Breast epithelium (tissue), 4 donors: ENCODE measurements at places on chromosomes 6 and 20. TPM values are rescaled to one million over a fixed set of nuclear protein-coding genes. Genes with fewer than 3 reads are reported as not detected.

DNA sequence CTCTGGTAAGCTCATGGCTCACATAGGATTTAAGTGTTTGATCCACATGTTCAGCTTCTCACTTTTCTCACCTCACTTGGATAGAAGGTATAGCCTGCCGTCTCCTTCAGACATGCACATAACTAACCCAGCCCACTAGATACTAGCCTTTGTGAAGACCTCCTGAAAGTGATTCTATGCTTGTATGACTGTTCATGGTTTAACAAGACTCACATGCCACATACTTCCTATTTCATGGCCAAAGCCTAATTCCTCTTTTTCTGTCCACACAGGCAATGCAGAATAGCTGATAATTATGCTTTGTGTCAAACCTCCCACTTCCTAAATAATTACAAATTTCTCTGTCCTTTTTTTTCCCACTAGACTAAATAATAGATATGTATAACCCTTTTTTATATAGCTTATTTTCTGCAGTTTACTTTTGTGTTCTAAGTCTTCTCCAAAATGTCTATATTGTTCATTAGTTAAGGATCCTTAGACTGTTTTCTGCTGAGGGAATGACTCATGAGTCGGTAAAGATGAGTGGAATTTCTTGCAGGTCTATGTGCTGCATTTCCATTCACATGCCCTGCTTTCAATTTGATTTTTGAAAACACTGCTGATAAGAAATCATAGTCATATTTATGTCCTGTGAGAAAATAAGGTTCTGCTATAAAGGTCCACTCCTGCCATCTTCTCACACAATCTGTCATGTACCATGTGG, 43.0 kb downstream of the HDDC2 start:
- DNase-seq: no peak

DNA sequence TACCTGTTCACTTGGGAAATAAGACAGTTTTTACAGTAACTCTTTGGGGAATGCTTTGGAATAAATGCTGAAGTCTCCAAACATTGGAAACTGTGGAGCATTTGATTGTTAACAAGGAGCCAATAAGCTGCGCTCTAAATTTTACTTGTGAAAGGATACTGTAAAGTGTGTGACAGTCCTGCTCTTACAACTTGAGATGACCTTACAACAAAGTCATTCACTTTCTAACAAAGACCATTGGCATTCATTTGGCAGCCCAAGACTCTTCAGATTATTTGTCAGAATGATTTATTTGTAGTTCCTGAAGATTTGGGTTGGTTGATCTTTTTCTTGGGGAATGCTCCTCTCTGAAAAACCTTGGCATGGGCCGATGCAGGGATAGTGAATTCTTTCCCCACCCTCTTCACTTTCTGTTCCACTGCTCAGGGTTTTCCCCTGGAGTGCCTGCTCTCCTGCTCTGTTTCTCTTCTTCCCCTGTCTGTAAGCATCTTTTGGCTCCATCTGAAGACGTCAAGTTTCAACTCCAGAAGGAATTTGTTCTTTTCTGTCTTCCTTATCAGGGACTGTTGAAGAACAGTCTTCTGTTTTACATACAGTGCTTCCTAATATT, 116.4 kb downstream of the AKAP7 start:
- no peak for DNase-seq

DNA sequence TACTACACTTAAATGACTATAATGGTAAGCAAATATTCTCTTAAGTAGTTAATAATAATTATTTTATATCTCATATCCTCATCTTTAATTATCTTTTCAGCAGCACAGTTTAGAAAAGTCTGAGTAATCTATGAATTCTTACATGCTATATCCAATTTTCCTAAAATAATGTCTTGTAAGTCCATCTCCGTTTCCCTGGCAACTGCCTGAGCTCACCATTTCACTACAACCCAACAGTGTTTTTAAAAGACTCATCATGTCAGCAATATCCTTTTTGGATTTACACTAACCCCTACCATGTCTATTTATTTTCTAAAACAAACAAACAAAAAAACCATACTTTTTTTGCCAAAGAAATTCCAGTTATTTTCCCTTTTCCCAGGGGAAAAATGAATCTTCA, 859.6 kb downstream of the EYS start:
- DNase-seq: no peak

DNA sequence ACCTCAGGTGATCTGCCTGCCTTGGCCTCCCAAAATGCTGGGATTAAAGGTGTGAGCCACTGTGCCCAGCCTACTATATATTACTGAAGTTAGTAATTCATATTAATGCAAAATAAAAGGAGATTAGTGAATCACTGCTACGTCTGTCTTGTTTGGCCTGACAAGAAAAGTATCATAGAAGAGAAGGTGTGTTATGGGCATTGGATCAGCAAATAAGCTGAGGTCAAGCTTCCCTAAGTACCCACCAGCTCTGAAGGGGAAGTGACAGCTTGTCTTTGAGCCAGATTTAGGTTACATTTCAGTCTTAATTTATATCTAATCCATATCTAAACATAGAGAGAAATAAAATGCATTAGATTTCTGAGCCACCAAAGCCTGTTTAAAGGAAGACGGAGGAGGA, 7.1 kb downstream of the SGK1 start:
- no peak for DNase-seq

- DNase-seq: no peak
Observed at GRCh38 chr20:576156-576555, 32.6 kb upstream of the CSNK2A1 start.

- no peak for DNase-seq
Observed at GRCh38 chr6:128111096-128111495, 210.2 kb upstream of the THEMIS start.

GRCh38 chr20:49386848-49387580, 95.5 kb downstream of the KCNB1 start:
- DNase-seq: no peak

- DNase-seq: no peak
Observed at GRCh38 chr6:140833408-140833807, 1299.3 kb upstream of the GJE1 start.

DNA sequence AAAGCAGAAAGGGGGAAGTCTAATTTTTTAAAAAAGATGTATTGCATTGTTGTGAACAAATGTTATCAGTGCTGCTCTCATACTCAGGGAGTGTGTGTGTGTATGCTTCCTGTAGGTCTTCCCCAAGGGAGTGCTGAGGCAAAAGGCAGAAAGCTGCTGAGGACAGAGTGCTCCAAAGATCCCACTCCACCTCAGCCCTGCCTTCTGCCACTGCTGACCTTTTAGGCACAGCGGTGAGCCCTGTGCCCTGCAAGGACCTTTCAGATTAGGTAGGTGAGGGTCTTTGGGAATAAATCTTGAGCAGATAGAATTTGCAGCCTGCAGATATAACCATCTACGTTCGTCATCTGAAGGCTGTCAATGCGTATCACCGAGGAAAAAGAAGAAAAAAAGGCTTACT, 756.4 kb upstream of the MMS22L start:
- no peak for DNase-seq

BIRC7 gene
- not detected for total RNA-seq

IYD gene
- 0.33 TPM for total RNA-seq

LRRN4 gene
- 20.8 TPM for total RNA-seq
